ENCODE measurements at places on chromosomes 13 and 19. TPM values are rescaled to one million over a fixed set of nuclear protein-coding genes. Genes with fewer than 3 reads are reported as not detected.

DNA sequence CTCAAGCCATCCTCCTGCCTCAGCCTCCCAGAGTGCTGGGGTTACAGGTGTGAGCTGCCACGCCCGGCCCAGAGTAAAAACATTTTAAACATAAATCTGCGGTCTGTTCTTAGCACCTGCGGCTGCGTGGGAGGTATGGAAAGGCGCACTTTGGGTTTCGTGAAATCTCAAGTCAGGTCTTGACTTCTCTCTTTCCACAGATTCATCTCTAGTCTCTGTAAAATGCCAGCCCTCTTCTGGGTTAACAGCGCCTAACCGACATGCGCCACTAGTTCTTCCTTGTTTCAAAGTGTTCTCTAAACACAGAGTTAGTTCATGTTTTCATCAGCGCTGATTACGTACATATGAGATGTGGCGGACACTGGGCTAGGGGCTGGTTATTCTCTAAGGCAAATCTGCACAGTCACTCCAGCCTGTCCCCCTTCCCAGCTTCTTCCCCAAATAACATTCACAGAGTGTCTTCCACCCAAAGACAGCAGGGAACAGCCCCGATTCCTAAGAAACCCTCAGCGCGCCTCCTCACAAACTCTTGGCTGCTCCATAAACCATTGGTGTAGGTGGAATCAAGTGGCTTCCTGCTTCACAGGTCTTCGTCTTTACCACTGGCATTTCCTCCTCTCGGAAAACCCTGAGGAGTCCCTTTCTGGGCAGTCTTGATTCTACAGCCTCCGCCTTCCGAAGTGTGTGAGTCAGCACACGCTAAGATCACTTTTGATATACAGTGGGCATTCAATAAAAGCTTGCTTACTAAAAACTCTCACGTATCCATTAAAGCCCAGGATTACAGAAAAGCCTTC is 1.4 kb downstream of the PARP4 start:
- ATAC-seq: peak; percentile 77

DNA sequence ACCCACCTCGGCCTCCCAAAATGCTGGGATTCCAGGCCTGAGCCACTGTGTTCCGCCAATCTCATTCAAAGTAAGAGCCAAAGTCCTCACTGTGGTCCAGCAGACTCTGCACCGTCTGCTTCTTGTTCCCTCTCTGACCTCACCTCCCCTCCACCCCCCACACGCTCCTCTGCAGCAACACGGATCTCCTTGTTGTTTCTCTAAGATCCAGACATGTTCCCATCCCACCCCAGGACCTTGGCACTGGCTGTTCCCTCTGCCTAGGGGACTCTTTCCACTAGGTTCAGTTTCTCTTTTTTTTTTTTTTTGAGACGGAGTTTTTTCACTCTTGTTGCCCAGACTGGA is 38.4 kb downstream of the LTBP4 start:
- ATAC-seq: no peak

- ATAC-seq: no peak
Observed at GRCh38 chr13:31043957-31044356, 111.5 kb downstream of the TEX26 start.

DNA sequence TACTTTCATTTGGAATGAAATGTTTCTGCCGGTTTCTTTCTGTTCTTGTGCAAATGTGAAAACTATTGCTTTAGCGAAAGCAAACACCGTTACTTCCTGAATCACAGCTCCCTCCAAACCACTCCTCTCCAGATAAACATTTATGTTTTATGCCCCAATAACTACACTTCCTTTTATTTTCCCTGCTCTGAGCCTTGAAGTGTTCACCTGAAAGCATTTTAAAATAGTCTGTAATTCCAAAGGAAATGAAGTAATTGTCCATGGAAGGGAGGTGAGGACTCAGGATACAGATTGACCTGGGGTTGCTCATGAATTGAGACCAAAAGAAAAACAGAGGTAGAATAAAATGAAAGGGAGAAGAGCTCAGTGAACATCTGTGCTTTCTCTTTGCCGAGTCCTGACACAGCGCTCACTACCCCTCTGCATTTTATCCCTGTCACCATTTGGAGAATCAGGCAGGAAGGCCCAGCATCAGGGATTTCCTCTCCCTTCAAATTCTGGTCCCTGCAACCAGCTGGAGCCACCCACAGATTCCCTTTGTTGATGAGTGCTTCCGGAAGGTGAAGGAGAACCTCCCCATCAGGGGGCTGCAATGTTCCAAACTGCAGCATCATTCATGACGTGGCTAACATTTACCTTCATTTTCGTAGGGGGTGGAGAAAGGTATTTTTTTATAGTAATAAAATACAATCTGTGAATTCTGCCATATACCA is 171.9 kb downstream of the ITGBL1 start:
- no peak for ATAC-seq

The CD37 gene
- total RNA-seq: 125 TPM

The TNNT1 gene
- not detected for total RNA-seq

The PDE4C gene
- 0.95 TPM for total RNA-seq

The TNFRSF19 gene
- total RNA-seq: not detected

The PSG2 gene
- total RNA-seq: not detected

The AMER2 gene
- not detected for total RNA-seq

The ZNF416 gene
- 2.4 TPM for total RNA-seq
